ENCODE measurements at places on chromosomes 5 and 9.

- no peak for DNase-seq
These were observed 78.3 kb downstream of the SMIM23 start for GRCh38 chr5:171863935-171864334.

DNA sequence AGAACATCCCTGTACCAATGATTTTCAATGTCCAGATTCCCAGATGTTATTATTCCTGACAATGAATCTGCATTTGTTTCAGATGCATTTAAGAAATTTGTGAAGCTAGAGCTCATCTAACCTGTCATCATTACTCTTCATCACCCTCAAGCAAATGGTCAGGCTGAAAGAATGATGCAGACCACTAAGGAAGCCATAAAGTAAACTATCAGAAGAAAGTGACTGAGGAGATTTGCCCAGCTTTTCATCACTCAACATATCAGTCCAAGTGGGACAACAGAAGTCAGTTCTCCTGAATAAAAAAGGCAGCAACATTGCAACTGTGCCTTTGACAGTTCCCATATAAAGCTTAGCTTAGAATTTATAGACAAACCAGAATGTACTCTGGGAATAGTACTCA is 419.9 kb downstream of the PDE4D start:
- no peak for DNase-seq

DNA sequence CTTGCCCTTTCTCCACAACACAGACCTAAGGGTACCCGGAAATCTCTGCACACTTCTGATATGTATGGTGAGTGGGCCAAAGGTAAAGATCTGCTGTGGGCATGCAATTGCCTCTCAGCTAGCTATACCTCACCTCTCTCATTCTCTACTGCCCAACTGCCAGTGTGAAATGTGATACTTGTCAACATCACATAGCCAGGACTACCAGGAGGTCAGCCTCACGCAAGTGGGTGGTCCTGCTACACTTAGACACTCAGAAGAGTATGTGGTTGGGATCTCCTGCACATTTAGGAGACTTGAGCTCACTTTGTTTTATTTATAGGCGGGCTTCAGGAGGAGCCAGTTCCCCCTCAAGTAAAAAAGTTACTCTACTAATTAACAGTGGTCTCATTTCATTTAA is 88.0 kb upstream of the MAN2A1 start:
- no peak for DNase-seq

DNA sequence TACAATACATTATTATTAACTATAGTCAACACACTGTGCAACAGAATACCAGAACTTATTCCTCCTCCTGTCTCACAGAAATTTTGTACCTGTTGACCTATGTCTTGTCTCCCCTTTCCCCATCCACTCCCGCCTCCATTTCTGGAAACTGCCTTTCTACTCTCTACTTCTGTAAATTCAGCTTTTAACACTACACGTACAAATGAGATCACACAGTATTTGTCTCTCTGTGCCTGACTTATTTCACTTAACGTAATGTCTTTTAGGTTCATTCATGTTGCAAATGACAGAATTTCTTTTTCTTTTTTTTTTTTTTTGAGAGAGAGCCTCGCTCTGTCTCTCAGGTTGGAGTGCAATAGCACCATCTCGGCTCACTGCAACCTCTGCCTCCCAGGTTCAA is 19.5 kb downstream of the MEF2C start:
- no peak for DNase-seq

DNA sequence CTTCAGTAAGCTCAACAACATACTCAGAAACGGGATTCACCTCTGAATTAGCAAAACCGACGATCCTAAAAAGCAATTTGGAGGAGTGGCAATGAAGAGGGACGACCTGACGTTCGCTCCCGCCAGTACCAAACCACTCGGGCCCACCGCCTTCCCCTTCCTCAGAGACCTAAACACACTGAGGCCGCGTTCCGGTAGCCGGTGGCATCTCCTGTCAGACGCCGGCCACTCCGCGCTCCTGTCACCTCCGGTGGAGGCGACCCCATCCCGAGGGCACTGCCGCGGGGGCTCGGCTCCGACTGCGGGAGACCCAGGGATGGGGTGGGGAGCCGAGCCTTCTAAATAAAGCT is 617 bp downstream of the PPP6C start:
- no peak for DNase-seq

DNA sequence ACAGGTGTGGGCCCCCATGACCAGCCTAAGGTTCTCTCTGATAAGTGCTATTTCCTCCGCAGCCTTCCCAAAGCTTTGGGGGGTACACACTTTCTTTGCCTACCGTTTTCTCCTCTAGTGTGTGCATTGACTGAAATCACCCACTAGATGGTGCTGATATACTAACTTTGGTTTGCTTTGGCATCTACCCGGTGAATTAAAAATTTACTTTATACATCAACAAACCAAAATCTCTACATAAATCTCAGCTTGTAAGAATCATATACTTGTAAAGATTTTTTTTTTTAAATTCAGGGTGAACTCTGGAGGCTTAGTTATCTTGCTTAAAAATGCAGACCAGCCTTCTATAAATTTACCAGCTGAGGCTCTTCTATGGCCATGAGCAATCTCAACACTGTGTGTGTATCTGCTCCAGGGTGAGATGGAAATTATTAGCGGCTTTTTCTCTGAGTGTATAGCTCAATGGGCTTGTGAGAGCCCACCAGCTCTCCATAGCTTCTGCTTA is 475.7 kb upstream of the TNC start:
- DNase-seq = no peak

GRCh38 chr9:111604054-111604615 is 4.7 kb upstream of the PTGR1 start:
- DNase-seq = no peak

DNA sequence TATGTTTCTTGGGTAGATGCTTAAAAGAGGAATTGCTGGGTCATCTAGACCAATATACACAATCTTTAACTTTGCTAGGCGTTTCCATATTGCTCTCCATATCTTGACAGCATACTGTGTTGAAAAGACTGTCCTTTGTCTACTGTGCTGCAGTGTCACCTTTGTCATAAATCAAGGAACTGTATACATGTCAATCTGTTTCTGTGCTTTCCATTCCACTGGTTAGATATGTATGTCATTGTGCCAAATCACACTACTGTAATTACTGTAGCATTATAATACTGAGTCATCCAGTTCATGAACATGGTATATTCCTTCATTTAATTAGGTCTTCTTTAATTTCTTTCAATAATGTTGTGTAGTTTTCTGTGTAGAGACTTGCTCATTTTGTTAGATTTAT is 149.7 kb upstream of the RASGRF2 start:
- no peak for DNase-seq

DNA sequence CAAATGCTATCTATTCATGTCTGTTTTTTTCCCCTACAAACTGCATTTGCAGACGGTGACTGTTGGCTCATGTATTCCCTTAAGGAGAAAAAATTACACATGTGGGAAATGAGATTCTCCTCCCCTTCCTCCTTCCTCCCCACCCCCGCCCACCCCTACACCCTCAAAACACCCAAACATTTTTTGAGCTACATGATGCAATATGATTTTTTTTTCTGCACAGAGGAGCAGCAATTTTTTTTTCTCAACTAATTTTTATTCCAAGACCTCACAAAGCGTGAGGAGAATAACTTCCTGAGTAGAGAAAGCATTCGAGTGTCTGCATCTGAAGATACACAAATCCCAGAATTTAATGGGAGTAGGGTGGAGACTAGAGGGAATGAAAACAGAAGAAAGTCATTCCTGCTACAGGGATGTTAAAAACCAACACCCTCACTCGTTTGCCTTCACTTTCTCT is 118.1 kb downstream of the PRDM6 start:
- DNase-seq = no peak

DNA sequence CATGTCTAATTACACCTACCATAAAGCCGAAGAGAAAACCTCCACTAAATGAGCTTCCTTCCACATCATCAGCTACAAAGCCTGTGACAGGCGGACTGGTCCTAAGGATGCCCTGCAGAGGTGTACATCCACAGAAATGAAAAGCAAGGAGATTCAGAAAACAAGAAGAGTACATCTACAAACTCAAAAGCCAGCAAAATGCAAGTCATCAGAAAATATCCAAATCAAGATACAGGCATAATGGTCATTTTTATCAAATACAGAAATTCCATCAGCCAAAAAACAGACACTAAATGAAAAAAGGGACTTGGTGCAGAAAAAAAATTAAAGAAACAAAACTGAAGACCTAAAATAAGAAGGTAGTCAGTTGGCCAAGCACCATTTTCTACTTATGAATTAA is 79.7 kb downstream of the FRMD3 start:
- no peak for DNase-seq

- no peak for DNase-seq
These were observed 23.0 kb upstream of the PPARGC1B start for GRCh38 chr5:149707097-149707496.

- DNase-seq = peak; percentile 13
These were observed 33.1 kb upstream of the SMARCA2 start for GRCh38 chr9:1982074-1982473.

GRCh38 chr9:119257592-119257991 is 111.6 kb downstream of the BRINP1 start:
- DNase-seq = no peak

- no peak for DNase-seq
These were observed 160.2 kb downstream of the DENND1A start for GRCh38 chr9:123769719-123770118.

- DNase-seq = no peak
These were observed 4.6 kb downstream of the SURF4 start for GRCh38 chr9:133371261-133371711.

DNA sequence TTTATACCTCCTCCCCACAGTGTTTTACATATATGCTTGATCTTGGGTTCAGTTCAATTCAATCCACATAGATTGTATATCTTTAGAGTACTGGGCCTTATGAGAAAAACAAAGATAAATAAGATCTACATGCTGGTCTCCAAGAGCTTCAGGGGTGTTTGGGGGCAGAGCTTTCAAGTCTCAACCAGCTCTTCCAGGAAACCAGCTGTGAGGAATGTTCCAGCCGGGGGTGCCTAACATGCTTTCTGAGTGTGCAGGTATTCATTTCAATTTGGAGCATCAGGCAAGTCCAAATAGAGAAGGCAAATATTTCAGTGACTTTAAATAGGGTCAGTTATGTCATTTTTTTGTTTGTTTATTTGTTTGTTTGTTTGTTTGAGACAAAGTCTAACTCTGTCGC is 5.7 kb upstream of the RAPGEF1 start:
- DNase-seq = no peak

DNA sequence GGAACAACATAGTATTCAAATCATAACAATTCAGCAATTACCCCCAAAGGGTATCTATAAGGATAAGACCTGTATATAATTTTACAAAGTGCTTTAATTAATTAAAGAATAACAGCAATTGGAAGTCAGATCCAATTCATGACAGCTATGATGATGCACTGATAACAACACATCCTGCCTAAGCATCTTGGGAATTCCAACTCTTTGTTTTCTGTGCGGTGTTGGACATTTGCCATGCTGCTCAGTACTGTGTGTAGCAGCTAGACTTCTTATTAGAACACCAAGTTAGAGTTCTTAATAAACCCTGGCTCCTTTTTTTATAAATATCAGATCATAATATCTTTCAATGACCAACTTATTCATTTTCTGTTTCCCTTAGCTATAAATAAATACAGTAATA is 209.0 kb downstream of the SEC61B start:
- no peak for DNase-seq

DNA sequence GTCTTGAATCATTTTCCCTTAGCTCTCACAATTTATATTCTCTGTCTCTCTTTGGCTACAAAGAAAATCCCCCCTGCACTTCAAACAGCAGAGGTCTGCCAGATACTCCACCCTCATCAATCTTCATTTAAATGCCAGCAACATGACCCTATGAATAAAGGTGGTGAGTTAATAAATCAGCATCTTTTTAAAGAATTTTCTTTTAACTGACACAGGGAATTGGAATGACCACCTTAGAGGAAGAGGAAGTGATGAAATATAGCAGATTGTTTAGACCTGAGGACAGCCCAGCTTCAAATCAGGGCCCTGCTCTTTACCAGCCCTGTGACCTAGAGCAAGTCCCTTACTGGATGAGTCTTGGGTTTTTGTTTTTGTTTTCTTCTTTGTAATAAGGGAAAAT is 223.1 kb upstream of the PAPPA start:
- DNase-seq = no peak

GRCh38 chr9:121172726-121173487 is 28.8 kb downstream of the RAB14 start:
- DNase-seq = no peak

GRCh38 chr5:31271567-31271966 is 78.1 kb downstream of the CDH6 start:
- no peak for DNase-seq

- no peak for DNase-seq
These were observed at the start of gene PIP5KL1 for GRCh38 chr9:127930231-127931091. Gene PIP5KL1 (minus strand): TSS chr9:127930777. CDS start chr9:127930752, 25 bp downstream.

GRCh38 chr9:91771027-91771426 is 179.0 kb downstream of the ROR2 start:
- DNase-seq = no peak

DNA sequence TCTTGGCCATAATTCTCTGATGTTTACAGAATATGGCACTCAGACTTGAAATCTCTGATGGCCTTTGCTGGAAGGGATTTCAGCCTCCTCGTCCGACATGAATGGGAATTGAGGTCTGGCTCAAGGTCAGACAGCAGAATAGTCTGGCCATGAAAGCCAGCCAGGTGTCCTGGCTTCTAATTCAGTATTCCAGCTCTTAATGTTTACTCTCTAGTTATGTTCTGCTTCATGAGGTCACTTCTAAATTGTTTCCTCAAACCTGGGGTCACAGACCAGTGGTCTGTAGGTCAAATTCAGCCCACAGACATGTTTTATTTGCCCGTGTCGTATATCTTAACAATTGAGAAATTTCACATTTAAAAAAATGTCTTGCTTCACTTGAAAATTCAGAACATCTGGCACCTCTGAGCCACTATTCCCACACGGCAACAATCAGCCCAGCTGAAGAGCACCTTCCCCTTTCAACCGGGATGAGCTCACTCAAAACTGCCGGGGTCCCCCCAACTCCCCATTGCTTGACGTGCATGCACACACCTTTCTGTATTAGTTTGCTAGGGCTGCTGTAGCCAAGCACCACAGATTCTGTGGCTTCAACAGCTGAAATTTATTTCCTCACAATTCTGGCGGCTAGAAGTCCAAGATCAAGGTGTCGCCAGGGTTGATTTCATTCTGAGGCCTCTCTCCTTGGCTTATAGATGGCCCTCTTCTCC is 243.5 kb downstream of the ENC1 start:
- no peak for DNase-seq

DNA sequence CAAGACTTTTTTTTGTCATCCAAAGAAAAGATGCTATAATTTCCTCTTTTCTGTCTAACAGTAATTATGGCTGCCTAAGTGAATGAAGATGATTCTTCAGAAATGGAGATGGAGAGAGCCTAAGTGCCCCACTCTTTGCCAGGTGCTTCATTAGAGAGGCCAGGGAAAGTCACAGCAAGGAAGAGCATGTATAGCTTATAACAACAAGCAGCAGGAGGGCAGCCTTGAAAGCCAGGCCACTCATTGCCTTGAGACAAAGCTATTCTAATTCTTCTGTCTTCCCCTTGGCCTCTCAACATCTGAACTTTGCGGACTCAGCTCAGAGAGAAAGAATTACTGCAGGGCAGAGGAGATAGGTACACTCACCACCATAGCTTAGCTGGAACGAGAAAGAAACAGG is 112.0 kb upstream of the ZNF366 start:
- no peak for DNase-seq
